Vagina (tissue), 2 donors: ENCODE measurements at places on chromosomes 5 and 9.

GRCh38 chr5:180213256-180213600 lies 4.2 kb upstream of the RASGEF1C start:
- no peak for DNase-seq

- no peak for DNase-seq
These were observed 98.0 kb downstream of the ENC1 start for GRCh38 chr5:74542482-74542881.

DNA sequence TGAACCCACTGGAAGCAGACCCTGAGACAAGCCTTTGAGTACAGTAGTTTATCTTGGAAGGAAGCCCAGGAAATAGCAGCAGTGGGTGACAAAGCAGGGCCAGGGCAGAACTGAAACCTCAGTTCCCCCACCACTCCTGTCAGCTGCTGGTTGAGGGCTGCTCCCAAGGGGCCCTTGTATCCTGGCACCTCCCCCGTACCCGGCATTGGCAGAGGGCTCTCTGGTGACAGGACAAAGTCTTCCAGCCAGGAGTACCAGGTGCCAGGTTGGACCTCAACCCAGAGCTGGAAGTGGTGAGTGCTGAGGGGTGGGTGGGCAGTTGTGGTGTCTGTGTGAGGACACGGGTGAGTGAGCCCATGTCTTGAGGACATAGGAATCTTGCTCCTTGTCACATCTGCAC lies 123.3 kb downstream of the PHF2 start:
- no peak for DNase-seq

GRCh38 chr9:114603248-114603647 lies 7.8 kb upstream of the TMEM268 start:
- DNase-seq: no peak

- DNase-seq: no peak
These were observed 807 bp downstream of the FAM163B start for GRCh38 chr9:133608382-133608781.

GRCh38 chr9:8309258-8309657 lies 509.7 kb upstream of the DMAC1 start:
- DNase-seq: no peak

DNA sequence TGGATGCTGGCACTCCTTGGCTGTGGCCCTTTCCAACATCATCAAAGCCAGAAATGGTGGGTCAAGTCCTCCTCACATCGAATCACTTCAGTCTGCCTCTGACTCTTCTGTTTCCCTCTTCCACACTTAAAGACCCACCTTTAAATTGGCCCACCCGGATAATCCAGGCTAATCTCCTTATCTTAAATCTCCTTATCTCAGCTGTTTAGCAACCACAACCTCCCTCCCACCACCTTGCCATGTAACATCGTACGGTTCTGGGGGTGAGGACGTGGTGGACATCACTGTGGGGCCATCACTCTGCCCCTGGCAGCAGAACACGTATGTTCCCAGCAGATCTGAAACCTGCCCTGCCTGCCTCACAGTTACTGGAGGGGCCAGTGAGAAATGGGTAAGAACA lies 11.5 kb downstream of the IGFBPL1 start:
- no peak for DNase-seq

DNA sequence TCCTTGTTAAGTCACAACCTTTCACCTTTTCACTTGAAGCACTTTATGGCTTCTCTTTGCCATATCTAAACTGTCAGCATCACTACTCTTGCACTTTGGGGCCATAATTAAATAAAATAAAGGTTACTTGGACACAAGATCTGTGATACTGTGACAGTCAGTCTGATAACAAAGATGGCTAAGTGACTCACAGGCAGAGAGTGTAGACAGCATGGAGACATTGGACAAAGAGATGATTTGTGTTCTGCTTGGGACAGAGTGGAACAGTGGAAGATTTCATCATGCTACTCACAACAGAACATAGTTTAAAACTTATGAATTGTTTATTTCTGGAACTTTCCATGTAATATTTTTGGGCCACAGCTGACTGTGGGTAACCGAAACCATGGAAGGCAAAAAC lies 81.7 kb upstream of the SMC5 start:
- no peak for DNase-seq

- no peak for DNase-seq
These were observed 1.1 kb upstream of the ICE1 start for GRCh38 chr5:5421149-5421960.

- DNase-seq: no peak
These were observed 18.0 kb downstream of the KLF4 start for GRCh38 chr9:107471552-107471951.

DNA sequence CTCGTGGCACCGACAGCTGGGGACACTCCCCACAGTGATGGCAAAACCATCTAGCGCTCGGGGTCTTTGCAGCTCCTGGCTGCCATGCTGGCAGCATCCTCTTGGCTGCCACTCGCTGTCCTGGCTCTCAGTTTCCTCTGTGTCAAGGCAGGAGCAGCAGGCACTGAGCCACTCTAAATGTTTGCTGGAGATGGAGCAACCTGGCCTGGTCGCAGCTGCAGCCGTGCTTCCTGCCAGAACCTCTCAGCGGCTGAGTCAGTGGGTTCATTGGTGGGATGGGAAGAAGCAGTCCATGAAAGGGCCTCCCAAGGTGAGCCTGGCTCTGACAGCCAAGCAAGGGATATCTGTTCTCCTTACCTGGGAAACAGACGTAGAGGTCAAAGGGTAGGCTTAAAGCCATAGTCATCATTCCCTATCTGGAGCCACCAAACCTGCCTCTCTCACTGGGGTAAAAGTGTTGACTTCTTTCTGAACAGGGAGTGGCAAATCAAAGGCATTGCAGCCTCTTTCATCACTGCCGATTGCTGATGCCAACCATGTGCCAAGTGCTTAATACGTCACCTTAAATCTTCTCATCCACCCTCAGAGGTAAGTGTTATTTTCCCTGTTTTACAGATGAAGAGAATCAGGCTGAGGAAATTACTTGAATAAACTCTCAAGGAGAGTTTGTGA lies 304.8 kb upstream of the ZNF462 start:
- no peak for DNase-seq

GRCh38 chr5:89769975-89770374 lies 639.6 kb downstream of the CETN3 start:
- no peak for DNase-seq

- no peak for DNase-seq
These were observed 35.4 kb upstream of the AKNA start for GRCh38 chr9:114423181-114423580.

DNA sequence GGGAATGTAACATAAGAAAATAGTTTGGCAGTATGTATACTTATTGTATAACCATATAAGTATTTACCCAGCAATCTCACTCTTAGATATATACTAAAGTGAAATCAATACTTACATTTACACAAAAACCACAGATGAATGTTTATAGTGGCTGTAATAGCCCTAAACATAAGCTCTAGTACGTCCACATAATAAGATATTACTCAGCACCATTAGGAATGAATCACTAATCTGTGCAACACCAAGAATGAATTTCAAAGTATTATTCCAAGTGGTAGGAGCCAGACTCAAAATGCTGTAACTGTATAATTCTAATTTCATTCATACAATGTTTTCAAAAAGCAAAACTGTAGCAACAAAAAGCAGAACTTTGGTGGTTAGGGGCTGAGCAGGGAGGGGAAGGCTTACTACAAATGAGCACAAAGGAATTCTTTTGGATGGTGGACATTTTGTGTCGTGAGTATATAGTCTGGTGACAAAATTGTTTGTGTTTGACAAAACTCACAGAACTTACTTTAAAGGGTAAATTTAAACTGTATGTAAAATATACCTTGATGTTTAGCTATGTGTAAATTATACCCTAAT lies 11.9 kb upstream of the C5orf46 start:
- no peak for DNase-seq

DNA sequence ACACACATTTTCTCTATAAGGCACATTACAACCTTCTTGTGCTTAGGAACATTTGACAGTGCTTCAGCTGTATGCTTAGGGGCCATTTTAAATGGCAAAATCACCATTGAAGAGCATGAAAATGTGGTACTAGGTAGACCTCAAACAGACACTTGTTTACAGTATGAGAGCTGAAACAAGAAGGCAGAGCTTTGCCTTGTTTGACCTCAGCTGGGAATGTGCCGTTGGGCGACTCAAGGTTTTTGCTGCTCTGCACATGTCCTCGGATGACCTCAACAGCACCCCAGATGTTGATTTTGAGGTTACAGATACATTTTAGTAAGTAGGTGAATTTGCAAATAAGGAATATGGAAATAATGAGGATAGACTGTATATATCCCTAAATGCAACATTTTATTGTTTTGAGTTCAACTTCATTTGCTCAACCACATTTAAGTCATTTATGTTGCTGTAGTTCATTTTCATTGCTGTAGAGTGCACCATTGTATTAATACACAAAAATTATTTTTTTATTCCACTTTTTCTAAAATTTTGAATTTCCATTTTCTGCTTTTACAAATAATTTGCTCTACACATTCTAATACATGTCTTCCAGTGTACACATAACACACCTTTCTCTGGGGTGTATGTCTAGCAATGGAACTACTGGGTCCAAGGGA lies 206.8 kb downstream of the NR3C1 start:
- DNase-seq: no peak

GRCh38 chr5:173479711-173480110 lies 136.7 kb downstream of the BOD1 start:
- DNase-seq: no peak

- DNase-seq: no peak
These were observed 103.5 kb downstream of the SPRY4 start for GRCh38 chr5:142221091-142221860.

DNA sequence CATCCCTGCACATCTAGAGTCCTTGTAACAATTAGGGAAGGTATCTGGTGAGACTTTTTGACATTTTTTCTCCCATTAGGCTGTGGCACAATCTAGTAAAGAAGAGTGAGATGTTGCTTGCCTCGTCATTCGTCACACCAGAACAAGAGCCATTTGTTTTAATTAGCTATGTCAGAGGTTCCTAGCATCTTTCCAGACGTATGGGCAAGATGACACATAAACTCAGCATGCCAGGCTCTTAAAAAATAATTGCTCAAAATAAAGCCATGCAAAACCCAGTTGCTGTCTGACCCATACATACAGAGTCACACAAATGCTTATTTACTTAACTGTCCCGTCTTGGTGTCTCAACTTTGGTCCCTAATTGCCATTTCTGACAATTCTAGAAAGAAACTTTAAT lies 125.9 kb downstream of the TRPM3 start:
- DNase-seq: no peak

- no peak for DNase-seq
These were observed 2.9 kb upstream of the LCP2 start for GRCh38 chr5:170300361-170301013.

GRCh38 chr5:1786621-1787471 lies 12.8 kb downstream of the MRPL36 start:
- DNase-seq: no peak

- no peak for DNase-seq
These were observed 112.8 kb upstream of the ICE1 start for GRCh38 chr5:5309645-5310044.

GRCh38 chr5:145637396-145637795 lies 197.7 kb downstream of the PRELID2 start:
- DNase-seq: no peak

DNA sequence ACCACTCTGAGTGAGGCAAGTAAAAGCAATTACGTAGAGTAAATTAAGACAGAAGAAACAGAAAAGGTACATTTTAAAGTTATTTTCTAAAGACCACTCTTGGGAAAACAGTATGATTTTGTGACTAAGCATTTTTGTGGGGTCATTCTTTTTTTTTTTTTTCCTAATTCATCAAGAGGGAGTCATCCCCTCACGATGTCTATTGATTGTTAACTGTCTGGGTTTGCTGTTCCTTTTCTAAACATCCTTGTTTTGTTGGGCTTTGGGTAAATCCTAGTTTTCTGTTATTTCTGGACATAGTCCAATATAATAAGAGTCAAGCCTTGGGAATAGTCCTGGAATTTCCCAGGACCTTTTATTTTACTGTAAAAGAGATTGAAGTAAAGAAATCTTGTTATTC lies 63.8 kb downstream of the ANKRD55 start:
- no peak for DNase-seq

- no peak for DNase-seq
These were observed 42.2 kb downstream of the PTTG1 start for GRCh38 chr5:160463740-160464465.

GRCh38 chr5:32270178-32270577 lies 42.6 kb downstream of the MTMR12 start:
- DNase-seq: no peak

- DNase-seq: no peak
These were observed 8.4 kb upstream of the HAND1 start for GRCh38 chr5:154486427-154486866.

DNA sequence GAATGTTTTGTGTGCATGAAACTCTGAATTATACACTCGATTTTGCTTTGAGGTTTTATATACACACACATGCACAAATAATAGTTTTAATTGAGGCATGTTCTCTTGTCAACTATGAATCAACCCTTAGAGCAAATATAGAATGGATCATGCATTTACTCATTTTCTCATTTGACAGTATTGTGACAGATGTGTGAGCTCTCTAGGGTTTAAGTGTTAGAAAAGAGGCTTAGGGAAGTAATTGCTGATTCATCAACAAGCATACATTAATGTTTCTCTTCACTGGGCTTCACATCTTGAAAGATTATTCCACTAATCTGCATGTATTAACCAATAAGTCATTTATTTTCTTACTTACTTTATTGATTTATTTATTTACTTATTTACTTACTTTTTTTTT lies 1356.8 kb upstream of the ACO1 start:
- no peak for DNase-seq

DNA sequence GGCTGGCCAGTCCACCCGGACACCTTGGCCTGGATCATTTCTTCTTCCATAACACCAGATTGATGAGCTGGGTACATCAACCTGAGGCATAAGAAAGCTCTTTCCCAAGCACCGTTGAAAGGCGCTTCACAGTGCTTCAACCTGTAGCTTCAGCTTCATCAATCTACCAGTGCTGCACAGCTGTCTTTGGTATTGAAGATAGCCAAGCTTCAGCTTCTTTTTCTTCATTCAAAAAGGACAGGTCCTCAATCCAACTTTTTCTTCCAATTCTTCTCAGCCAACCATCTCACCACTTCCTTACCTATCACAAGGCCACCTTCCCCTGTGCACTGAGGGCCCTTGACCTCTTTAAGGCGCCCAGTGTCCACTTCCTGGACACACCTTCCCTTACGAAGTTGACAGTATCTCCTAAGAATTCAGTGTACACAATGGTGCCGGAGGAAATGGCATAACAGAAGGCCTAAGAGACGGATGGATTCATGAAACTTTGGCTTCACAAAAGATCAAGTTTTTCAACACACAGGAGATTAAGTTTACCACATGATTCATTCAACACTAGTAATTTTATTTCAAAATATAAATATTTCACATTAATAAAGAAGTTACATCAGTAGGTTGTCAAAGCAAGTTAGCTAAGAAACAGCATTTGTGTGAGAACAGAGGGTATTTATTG lies 1.4 kb upstream of the CTNNAL1 start:
- no peak for DNase-seq

DNA sequence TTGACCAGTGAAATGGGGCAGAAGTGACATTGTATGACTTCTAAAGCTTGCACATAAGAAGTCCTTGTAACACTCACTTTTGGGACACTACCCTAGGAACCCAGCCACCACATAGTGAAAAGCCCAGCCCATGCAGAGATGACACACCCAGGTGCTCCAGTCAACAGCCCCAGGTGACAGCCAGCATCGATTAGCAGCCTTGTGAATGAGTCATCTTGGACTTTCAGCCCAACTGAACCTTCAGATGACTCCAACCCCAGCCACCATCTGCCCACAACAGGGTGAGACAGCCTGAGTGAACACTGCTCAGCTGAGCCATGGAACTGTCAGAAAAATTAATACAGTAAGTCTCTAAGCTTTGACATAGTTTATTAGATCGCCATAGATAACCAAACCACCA lies 458.6 kb downstream of the ZSWIM6 start:
- no peak for DNase-seq
